Central memory CD8-positive, alpha-beta T cell (primary cell): ENCODE measurements at places on chromosomes 7 and 10.

- H3K27ac ChIP-seq, result peak overlapping the region; percentile 59
- peaks cover 21% of the 10 kb centered on the region for H3K4me1 ChIP-seq
- no peak for DNase-seq
- peaks cover 7% of the 10 kb centered on the region for H3K36me3 ChIP-seq
- H3K4me3 ChIP-seq, result no peak overlapping the region
These were observed 101.4 kb upstream of the FAM133B start for GRCh38 chr7:92691578-92691977.

DNA sequence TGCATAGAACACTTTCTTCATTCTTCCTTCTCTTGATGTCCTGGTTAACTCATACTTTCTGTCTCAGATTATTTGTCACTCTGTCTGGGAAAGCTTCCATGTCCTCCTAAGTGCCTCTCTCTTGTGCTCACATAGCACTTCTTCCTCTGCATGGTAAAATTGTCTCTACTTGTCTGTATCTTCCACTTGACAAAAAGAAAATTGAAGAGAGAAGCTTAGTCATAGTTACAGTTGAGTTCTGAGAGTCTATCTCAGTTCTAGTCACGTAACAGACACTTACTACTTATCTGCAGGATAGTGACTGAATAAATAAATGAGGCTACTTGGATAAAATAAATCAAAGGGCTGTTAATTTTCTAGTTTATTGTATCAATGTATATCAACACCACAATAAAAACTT lies 458.1 kb downstream of the HTR7 start:
- no peak for DNase-seq
- no peaks in the 10 kb centered on the region for H3K27me3 ChIP-seq
- no peak overlapping the region for H3K27ac ChIP-seq
- H3K36me3 ChIP-seq, result no peaks in the 10 kb centered on the region
- no peak overlapping the region for H3K4me3 ChIP-seq

- H3K27ac ChIP-seq, result no peak overlapping the region
- peaks cover 79% of the 10 kb centered on the region for H3K4me1 ChIP-seq
- H3K4me3 ChIP-seq, result peak overlapping the region; percentile 96
- peaks cover 58% of the 10 kb centered on the region for H3K36me3 ChIP-seq
- peak; percentile 11 for DNase-seq
These were observed 6.3 kb downstream of the PRF1 start for GRCh38 chr10:70596110-70596798.

- no peaks in the 10 kb centered on the region for H3K27me3 ChIP-seq
- H3K4me3 ChIP-seq, result no peak overlapping the region
- no peak overlapping the region for H3K27ac ChIP-seq
- H3K36me3 ChIP-seq, result peaks cover 3% of the 10 kb centered on the region
- DNase-seq, result no peak
These were observed 102.0 kb downstream of the STRA8 start for GRCh38 chr7:135335628-135336139.

GRCh38 chr10:102310361-102311024 lies 65.2 kb downstream of the GBF1 start:
- H3K4me3 ChIP-seq, result no peak overlapping the region
- H3K27ac ChIP-seq, result no peak overlapping the region
- no peaks in the 10 kb centered on the region for H3K27me3 ChIP-seq
- DNase-seq, result no peak
- peaks cover 6% of the 10 kb centered on the region for H3K36me3 ChIP-seq
- H3K4me1 ChIP-seq, result peaks cover 55% of the 10 kb centered on the region

- no peak for DNase-seq
- H3K4me1 ChIP-seq, result no peaks in the 10 kb centered on the region
- H3K27ac ChIP-seq, result no peak overlapping the region
These were observed 63.1 kb downstream of the TNS3 start for GRCh38 chr7:47518827-47519226.

DNA sequence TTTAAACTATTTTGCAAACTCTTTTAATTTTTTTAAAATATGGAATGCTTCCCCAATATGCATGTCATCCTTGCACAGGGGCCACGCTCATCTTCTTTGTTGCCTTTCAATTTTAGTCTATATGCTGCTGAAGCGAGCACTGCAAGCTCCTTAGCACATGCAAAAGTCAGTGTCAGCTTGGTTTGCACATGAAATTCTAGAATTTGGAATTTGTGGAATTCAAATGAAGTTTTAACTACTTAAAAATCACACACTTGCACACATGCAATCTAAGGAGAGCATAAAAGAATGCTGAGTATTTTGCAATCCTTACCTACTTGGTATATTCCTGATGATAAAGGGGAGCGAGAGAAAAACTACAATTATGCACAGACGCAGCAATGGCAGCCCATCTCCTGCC lies 78.3 kb upstream of the ATP6V0A4 start:
- no peak for DNase-seq
- peaks cover 7% of the 10 kb centered on the region for H3K36me3 ChIP-seq
- peak overlapping the region; percentile 72 for H3K27ac ChIP-seq
- H3K4me3 ChIP-seq, result no peak overlapping the region

DNA sequence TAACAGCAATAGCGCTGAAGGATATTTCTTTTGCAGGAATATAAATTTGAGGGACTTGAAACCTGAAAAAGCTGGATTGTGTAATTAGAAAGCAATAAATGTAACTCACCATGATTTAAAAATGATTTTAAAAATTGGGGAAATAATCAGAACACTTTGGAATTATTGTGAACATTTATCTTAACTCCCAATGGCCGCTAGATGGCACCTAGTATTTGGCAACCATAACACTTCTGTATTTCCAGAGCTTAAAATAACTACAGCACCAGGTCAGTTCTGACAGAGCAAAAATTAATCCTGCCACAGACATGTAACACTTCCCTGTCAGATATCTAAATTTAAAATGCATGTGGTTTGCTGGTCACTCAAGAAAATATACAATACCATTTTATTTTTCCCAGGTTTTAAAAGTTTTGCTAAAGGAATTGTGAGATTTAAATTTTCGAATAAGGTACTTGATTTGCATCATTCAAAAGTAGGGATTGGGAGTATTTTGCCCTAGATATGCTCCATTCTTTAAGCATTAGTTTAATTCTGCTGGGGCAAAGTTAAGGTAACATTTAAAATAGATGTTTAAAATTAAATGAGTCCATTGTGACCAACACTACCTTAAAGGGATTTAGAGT lies 144.5 kb downstream of the PPP1R3A start:
- no peak overlapping the region for H3K4me3 ChIP-seq
- no peak overlapping the region for H3K27ac ChIP-seq
- no peaks in the 10 kb centered on the region for H3K27me3 ChIP-seq
- no peak for DNase-seq
- no peaks in the 10 kb centered on the region for H3K4me1 ChIP-seq

DNA sequence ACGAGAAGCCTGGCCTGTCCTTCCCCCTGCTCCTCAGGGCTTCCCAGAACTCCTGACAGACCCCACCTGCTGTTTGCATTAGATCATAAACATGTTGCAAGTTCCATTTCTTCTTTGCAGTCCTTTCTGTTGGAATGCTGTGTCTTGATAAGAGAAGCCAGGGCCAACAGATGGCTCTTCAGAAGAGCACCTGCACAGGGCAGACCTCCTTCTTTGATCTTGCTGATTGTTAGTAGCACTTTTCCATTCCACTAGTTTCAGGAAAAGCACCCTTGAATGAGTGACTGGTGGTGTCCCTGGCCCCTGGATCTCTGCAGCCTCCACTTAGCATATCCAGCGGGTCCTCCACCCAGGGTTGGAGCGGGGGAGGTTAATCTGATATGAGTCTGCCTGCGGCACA lies 243.2 kb downstream of the GFRA1 start:
- no peaks in the 10 kb centered on the region for H3K27me3 ChIP-seq
- no peak for DNase-seq
- no peak overlapping the region for H3K27ac ChIP-seq
- no peaks in the 10 kb centered on the region for H3K36me3 ChIP-seq
- H3K4me3 ChIP-seq, result no peak overlapping the region

GRCh38 chr10:114431414-114432135 lies 27.3 kb upstream of the AFAP1L2 start:
- H3K4me3 ChIP-seq, result no peak overlapping the region
- peaks cover 8% of the 10 kb centered on the region for H3K36me3 ChIP-seq
- no peak overlapping the region for H3K27ac ChIP-seq

GRCh38 chr10:62082729-62083411 lies 181.4 kb downstream of the ARID5B start:
- H3K4me3 ChIP-seq, result peak overlapping the region; percentile 19
- no peaks in the 10 kb centered on the region for H3K27me3 ChIP-seq
- peaks cover 30% of the 10 kb centered on the region for H3K36me3 ChIP-seq
- peaks cover 30% of the 10 kb centered on the region for H3K4me1 ChIP-seq

DNA sequence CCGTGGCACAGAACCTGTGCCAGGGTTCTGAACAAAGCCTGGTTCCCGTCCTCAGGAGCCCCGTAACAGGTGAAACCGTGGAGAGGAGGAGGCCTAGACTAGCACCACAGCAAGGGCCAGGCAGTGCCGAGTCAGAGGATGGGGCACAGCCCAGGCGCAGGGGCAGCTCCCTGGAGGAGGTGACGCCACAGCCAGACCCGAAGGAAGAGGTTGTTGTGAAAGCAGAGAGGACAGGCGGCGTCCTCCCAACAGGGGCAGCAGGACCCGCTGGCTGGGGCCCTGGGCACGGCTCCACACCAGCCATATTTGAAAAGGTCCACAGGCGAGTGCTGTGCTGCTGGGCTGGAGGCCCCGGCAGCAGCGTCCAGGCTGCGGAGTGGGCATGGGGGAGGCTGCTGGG lies 25.7 kb downstream of the DAGLB start:
- no peak overlapping the region for H3K27ac ChIP-seq
- no peaks in the 10 kb centered on the region for H3K27me3 ChIP-seq
- H3K36me3 ChIP-seq, result peaks cover 15% of the 10 kb centered on the region
- no peak for DNase-seq

DNA sequence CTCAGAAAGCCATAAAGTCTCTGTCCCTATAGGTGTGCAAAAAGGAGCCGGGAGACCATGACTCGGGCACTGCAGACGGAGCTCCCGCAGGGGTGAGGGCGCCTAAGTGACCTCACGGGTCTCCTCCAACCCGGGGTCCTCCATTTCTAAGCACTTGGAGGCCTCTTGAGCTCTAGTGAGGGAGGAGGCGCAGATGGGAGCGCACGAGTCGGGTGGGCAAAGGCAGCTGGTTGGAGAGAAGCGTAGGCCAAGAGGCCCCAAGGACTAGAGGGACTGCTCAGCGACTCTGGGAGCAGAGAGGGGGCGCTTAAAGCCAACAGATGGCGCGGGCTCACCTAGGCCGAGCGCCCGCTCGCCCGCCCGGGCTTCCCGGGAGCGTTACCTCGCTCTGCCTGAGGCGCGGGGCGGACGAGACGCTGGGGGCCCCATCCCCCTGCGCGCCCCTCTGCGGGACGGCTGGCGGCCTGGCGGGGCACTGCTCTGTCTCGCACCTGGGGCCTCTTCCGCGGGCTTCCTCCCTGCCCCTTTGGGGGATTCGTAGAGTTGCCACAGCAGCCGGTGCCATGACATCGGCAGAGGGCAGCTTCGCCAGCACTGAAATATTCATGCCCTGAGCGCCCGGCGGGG lies 523 bp upstream of the CDH23 start:
- H3K4me1 ChIP-seq, result peaks cover 15% of the 10 kb centered on the region
- H3K4me3 ChIP-seq, result peak overlapping the region; percentile 71
- no peak overlapping the region for H3K27ac ChIP-seq
- H3K36me3 ChIP-seq, result no peaks in the 10 kb centered on the region
- H3K27me3 ChIP-seq, result peaks cover 79% of the 10 kb centered on the region

GRCh38 chr10:111967547-111967946 lies 216.0 kb downstream of the GPAM start:
- no peaks in the 10 kb centered on the region for H3K4me1 ChIP-seq
- H3K27me3 ChIP-seq, result no peaks in the 10 kb centered on the region
- H3K36me3 ChIP-seq, result no peaks in the 10 kb centered on the region
- no peak overlapping the region for H3K27ac ChIP-seq

- H3K4me3 ChIP-seq, result no peak overlapping the region
- H3K36me3 ChIP-seq, result peaks cover 1% of the 10 kb centered on the region
- no peaks in the 10 kb centered on the region for H3K4me1 ChIP-seq
- H3K27me3 ChIP-seq, result no peaks in the 10 kb centered on the region
- no peak overlapping the region for H3K27ac ChIP-seq
These were observed 78.6 kb upstream of the C10orf90 start for GRCh38 chr10:126749015-126749655.

DNA sequence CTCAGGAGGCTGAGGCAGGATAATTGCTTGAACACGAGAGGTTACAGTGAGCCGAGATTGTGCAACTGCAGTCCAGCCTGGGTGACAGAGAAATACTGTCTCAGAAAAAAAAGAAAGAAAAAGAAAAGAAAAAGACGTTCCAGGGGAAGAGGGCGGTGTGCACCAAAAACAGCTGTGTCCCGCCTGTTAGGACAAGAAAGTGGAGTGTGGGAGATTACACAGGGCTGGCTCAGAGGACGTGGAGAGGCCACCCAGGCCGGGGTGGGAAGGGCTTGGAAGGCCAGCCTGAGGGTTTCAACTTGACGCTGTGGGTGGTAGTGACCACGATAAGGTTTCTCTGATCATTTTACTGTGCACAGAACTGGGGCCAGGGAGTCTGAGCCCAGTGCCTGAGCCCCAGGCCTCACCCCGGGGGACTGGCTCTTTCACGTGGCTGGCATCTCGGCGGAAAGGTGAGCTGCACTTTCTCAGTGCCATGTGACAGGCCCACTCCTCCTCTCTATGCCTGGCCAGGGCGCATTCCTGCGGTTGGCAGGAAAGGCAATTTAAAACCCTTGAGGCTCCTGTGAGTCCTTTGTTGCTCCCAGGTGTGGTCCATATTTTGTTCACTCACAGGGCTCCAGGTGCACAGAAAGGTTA lies 13.9 kb downstream of the RHBDD2 start:
- no peaks in the 10 kb centered on the region for H3K4me1 ChIP-seq
- peaks cover 13% of the 10 kb centered on the region for H3K36me3 ChIP-seq
- H3K27me3 ChIP-seq, result no peaks in the 10 kb centered on the region
- no peak overlapping the region for H3K4me3 ChIP-seq
- no peak for DNase-seq

- DNase-seq, result no peak
- no peak overlapping the region for H3K27ac ChIP-seq
- no peaks in the 10 kb centered on the region for H3K36me3 ChIP-seq
- no peaks in the 10 kb centered on the region for H3K4me1 ChIP-seq
- H3K27me3 ChIP-seq, result no peaks in the 10 kb centered on the region
These were observed 1017.6 kb downstream of the TYW1 start for GRCh38 chr7:68014031-68014736.

GRCh38 chr7:105874055-105874454 lies 2.3 kb downstream of the ATXN7L1 start:
- H3K36me3 ChIP-seq, result peaks cover 11% of the 10 kb centered on the region
- no peak for DNase-seq
- H3K4me1 ChIP-seq, result peaks cover 46% of the 10 kb centered on the region
- H3K27me3 ChIP-seq, result no peaks in the 10 kb centered on the region
- H3K27ac ChIP-seq, result peak overlapping the region; percentile 1

GRCh38 chr7:2728316-2729030 lies 40.5 kb downstream of the AMZ1 start:
- H3K4me1 ChIP-seq, result no peaks in the 10 kb centered on the region
- DNase-seq, result no peak
- no peaks in the 10 kb centered on the region for H3K27me3 ChIP-seq
- peaks cover 10% of the 10 kb centered on the region for H3K36me3 ChIP-seq
- H3K4me3 ChIP-seq, result no peak overlapping the region
- H3K27ac ChIP-seq, result no peak overlapping the region

GRCh38 chr10:507908-508444 lies 181.5 kb downstream of the DIP2C start:
- peaks cover 49% of the 10 kb centered on the region for H3K27me3 ChIP-seq
- DNase-seq, result no peak
- H3K36me3 ChIP-seq, result peaks cover 4% of the 10 kb centered on the region
- H3K27ac ChIP-seq, result no peak overlapping the region
- no peak overlapping the region for H3K4me3 ChIP-seq

GRCh38 chr10:72890086-72890485 lies 3.5 kb upstream of the OIT3 start:
- H3K36me3 ChIP-seq, result peaks cover 2% of the 10 kb centered on the region
- no peak overlapping the region for H3K27ac ChIP-seq
- peaks cover 5% of the 10 kb centered on the region for H3K4me1 ChIP-seq

- H3K36me3 ChIP-seq, result peaks cover 11% of the 10 kb centered on the region
- no peaks in the 10 kb centered on the region for H3K27me3 ChIP-seq
- no peak overlapping the region for H3K27ac ChIP-seq
- no peak overlapping the region for H3K4me3 ChIP-seq
These were observed 10.7 kb upstream of the SPOCK2 start for GRCh38 chr10:72098836-72099599.
